GM12864 (cell line): ENCODE measurements at places on chromosomes 6 and 20.

DNA sequence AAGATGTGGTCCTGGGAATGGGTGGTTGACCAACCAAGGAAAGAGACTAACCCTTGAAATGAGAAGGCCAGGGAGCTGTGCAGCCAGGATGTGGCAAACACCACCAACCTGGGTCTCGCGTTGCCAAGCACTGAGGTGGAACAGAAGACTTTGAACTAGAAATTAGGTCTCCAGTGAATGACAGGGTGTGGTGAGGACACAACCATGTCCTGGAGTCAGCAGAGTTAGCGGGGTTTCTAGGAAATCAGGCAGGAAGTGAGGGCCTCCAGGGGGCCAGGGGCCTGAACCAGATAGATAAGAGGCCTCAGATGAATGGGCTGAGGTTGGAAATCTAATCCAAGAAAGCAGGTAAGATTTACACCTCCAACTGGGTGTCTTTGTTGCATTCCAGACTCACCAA, 353.3 kb upstream of the ARID1B start:
- no peak for DNase-seq

- DNase-seq: no peak
Measured at GRCh38 chr6:14851281-14851680, 394.6 kb upstream of the JARID2 start.

DNA sequence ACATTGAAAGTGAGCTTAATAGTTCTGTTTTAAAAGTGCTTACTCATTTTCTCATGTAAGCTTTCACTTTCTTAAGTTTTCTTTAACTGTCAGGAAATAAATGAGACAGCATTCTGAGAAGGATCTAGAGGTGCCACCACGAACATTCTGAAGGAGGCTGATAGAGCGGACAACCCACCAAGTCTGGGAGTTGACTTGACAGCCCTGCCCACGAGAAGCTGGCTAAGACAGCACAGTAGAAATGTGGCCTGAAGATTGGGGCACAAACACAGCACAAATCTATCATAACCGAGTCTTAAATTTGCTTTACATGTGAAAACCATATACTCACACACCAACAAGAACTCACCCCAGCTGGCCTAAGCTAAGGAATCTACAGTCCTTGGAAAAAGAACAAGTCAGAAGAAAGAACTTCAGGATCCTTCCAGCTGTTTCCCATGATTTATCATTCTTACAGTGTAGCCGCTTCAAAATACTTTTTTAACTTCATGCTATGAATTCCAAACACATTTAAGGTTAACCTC, 144.2 kb upstream of the TNFAIP3 start:
- no peak for DNase-seq

DNA sequence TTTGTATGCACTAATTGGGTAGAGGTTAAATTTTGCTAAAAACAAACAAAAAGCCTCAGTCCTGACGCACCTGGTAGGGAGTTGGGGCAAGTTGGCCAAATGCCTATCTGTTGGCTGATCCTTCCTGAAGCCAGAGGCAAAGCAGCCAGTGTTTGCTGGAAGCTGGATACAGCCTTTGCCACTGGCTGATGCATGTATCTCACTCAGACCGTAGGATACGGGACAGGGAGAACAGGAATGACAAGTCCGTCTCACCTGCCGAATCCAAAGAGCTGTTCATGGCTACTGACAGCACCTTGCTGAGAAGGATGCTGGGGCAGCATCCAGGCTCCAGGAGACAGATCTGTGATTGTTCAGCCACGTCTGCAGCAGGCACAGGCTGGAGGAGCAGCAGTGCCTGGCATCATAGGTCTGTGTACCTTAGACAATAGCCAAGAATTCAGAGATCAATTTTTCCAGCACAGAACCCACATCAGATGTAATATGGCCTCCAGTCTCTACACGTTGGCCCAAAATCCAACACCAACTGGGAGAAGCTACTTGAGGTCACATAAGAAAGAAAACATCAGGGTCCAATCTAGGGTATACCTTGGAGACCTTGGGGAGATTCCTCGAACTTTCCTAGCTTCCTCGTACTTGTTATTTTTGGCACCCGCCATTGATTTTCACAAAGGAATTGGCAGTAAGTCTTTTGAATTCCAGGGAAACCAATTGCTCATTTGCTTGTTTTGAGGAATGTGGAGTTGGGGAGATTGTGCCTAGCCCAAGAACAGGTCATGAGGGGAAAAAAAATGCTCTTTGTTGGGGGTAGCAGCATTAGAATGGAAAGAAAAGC, 108.5 kb upstream of the ARMC2 start:
- DNase-seq: no peak

DNA sequence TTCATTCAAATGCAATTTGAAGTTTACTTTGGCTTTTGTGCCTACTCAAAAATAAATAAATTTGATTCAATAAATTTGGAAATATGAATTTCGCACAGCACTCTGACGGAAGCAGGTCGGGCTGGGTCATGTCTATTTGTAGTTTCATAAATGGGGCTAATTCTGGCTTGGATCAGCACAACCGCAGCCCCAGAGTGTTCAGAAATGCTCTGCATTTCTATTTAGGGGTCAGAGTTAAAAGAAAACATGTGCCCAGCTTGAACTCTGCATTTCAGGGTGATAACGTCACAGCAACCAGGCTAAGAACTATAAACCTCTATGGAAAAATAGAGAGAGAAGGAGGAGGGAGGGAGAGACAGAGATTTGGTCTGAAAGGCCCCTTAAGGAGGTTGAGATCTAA, 480.9 kb upstream of the NOX3 start:
- DNase-seq: no peak
